ENCODE measurements at places on chromosomes 1 and 21. TPM values are rescaled to one million over a fixed set of nuclear protein-coding genes. Genes with fewer than 3 reads are reported as not detected.

The LCE2A gene
- total RNA-seq = not detected

The TDRD10 gene
- total RNA-seq = not detected

GRCh38 chr1:21337010-21337437 lies 46.8 kb upstream of the ECE1 start:
- DNase-seq = no peak

DNA sequence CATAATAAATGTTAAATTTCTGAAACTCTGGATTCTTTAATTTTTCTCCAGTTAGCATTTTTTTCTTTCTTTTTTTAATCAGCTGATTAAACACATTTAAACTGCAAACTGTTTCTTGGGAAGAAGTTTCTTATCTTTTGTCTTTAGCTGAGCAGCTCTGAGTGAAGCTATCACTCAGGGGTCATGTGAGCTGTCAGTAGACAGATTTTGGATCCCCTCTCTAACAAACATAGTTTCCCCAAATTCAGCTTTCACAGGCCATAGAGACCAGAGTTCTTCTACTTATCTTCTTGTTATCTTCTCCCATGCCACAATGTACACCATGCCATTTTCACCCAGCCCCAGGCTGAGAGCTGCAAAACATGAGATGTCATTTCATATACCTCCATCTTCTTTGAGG lies 148.9 kb downstream of the CDC42BPA start:
- no peak for DNase-seq

The ETV3L gene
- total RNA-seq = not detected

- peak; percentile 98 for DNase-seq
Observed at GRCh38 chr1:12040457-12041051, 21.3 kb downstream of the MIIP start.

All from osteoblast (primary cell).